ENCODE measurements at places on chromosomes 6 and 20.

DNA sequence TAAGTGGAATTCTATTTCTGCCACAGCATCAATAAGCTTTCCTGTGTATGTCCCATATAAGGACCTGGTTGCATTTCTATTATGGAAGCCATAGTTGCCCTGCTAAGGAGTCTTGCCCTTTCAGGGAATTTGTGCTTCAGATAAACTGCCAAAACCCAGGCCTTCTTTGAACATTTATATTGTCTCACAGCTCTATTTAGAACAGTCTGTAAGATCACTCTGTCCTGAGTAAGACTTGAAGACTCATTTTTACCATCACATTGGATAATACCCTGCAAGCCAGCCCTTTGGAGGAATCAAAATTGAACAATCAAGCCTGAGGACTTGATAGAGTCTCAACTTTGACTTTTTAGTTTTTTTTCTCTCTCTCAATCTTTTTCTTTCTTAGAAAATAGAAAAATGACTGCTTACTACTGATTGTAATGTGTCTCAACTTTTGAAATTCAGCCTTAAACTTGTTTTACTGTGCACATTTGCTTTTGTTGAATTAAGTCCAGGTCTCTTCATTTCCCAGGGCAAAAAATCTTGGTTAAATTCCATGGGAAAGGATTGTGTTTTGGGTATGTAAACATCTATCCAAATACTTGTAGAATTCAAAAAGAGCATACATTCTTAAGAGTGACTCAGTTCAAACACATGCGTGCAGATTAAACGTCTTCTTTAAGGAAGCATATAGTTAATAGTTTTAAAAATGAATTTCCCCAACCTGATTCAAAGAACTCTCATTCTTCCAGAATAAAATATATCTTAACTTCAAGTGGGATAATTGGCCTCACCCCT is 91.2 kb downstream of the PLCB1 start:
- DNase-seq = no peak

GRCh38 chr20:3190681-3191111 is 13.8 kb downstream of the DDRGK1 start:
- DNase-seq = no peak

- no peak for DNase-seq
Observed at GRCh38 chr20:8640461-8640860, 428.4 kb upstream of the PLCB4 start.

GRCh38 chr20:38032585-38033329 is 499 bp downstream of the TTI1 start:
- DNase-seq = no peak

GRCh38 chr6:136252441-136252840 is 2.3 kb upstream of the MTFR2 start:
- DNase-seq = no peak

DNA sequence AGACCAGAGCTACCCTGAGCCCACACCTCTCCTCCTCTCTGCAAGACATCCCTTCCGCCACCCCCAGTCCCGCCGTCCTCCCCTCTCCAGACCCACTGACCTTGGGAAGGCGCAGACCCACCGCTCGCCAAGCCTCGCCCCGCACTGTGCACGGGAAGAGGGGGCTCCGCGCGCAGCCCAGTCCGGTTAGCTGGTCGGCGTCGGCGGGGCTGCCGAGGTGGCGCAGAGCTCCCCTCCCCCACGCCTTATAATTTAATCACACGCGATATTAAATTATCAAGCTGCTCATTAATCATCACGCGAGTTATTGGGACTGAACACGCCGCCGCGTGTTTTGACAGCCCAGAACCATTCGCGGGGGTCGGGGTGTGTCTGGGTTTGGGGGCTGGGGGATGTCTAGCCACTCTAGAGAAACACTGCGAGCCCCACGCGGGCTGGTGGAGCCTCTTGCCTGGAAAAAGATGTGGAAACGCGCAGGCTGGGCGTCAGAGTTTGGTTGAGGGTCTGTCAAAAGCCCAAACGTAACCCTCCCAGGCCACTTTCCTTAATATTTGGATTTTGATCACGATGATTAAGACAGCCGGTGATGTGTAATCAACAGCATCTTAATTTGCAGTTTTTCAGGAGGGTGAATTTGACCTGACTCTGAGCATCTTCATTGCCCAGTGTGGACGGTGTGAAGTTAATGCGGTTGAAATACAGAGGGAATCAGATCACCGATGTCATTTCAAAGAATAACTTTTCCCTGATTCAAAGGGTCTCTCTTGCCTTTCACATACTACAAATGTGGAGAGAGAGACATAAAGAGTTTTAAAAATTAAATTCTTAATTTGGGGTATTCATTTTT is at the start of gene LINC00237:
TSS of gene LINC00237 (minus strand) at position 188 of the 847 bp plus-strand sequence.
- peak; percentile 39 for DNase-seq

- DNase-seq = no peak
Observed at GRCh38 chr6:167078745-167079144, 44.2 kb upstream of the CCR6 start.

DNA sequence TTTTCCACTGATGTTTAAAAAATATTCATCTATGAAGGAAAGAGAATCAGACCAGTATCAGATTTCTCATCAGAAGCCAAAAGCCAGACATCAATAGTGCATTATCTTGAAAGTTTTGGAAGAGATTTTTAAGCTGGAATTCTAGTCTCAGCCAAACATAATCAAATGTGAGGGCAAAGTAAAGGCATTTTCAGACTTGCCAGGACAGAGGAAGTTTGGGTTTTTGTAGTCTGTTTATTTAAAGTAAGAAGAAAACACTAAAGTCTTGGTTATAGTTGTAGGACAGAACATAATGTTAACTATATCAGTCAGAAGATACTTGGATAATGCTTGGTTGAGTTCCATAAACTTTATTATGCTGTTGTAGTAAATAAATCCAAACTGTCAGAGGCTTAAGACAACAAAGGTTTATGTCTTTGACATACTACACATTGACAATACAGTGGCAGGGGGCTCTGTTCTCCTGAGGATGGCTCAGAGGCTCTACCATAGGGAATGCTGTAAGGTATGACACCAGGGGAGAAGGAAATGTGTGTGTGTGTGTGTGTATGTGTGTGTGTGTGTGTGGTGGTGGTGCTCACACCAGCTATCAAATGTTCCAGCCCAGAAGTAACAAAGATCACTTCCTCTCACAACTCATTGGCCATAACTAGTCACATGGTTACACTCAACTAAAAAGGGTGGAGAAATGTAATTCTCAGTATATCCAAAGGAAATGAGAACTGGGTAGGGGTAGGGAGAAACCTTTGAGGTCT is 26.7 kb upstream of the YWHAB start:
- DNase-seq = no peak

DNA sequence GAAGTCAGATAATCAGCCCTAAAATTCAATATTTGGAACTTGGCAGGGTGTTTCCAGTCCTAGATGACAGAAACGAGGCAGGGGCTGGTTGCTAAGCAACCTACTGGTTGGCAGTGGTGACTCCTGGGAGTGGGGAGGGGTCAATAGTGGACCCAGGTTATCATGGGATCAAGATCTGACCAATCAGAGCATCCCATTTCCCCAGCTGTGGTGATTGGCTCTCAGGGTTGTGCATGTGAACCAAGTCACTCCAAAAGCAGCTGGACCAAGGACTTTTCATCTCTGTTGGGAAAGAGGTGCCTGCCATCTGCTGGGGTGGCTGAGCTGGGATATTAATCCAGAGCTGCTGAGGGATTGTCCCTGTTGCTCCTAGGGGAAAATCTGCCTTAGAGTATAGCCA is 253.4 kb downstream of the PREX1 start:
- peak; percentile 84 for DNase-seq

- DNase-seq = no peak
Observed at GRCh38 chr6:13674533-13675190, 37.0 kb downstream of the RANBP9 start.
